ENCODE measurements at places on chromosomes 1 and 21. TPM values are rescaled to one million over a fixed set of nuclear protein-coding genes. Genes with fewer than 3 reads are reported as not detected.

PLA2G4A gene
- polyA plus RNA-seq, result not detected

- no peak for DNase-seq
Measured at GRCh38 chr1:200929530-200930278, 35.0 kb downstream of the INAVA start.

GRCh38 chr1:56397409-56397808, 182.0 kb downstream of the PLPP3 start:
- no peak for DNase-seq

FCER1G gene
- 20.3 TPM for polyA plus RNA-seq

- DNase-seq, result peak; percentile 27
Measured at GRCh38 chr1:148263128-148263905, 111.2 kb upstream of the NBPF11 start.

DNA sequence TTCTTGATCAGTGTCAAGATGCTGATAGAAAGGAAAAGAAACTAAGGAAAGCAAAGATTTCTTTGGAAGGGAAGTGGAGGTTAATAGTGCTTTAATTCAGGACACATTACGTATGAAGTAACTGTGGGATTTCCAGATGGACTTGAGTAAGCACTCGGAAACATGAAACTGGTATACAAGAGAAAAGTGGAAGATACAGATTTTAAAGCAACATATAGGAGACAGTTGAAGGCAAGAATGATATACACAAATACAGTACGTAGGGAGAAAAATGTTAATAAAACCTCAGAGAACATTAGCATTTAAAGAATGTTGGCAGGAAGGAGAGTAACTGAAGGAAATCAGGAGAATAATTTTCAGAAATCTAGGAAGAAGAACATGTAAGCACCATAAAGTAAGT, 730.9 kb upstream of the ADGRL2 start:
- no peak for DNase-seq

DNA sequence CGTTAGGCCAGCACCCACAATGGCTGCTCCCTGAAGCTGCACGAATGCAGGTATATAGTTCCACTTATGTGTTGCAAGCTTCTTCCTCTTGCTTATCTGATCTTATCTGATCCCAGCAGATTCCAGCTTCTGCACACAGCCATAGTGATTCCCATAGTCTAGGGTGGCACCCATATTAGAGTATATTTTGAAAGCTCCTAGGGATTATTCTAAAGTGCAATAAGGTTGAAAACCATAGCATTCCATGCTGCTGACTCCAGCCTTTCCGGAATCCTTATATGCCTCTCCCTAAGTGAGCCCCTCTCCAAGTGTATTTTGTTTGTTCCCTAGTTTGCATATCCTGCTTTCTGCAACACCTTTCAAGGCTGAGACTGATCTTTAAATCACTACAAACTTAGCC, 432.0 kb downstream of the SETD4 start:
- no peak for DNase-seq

SHISA4 gene
- 69.4 TPM for polyA plus RNA-seq

DNA sequence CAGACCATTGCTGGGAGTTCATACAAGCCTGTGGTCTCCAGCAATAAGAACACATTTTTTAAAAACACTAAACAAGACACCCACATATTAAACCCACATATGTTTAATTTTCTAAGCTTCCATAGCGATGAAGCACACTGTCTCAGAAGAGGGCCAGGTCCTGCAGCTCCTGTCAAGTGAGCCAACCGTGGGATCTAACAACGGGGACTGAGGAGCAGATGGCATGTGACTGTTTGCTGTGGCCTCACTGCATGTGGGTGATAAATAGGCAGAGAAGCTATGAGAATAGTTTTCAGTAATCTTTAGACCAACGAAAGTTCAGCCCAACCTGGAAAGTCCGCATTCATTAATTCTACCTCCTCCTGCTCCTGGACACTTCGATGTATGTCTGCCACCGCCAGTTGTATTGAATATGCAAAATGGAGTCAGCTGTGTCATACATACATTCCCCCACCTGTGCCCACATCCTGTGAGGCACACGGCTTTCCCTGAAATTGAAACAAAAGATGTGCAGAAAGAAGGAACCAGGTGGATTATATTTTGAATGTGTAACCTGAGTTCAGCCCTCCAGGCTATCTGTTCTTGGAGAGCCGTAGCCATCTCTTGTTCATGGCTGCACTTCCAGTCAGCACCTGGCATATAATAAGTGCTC, 88.2 kb downstream of the MIS18A start:
- DNase-seq, result no peak

ZFP69B gene
- 3.7 TPM for polyA plus RNA-seq

DNA sequence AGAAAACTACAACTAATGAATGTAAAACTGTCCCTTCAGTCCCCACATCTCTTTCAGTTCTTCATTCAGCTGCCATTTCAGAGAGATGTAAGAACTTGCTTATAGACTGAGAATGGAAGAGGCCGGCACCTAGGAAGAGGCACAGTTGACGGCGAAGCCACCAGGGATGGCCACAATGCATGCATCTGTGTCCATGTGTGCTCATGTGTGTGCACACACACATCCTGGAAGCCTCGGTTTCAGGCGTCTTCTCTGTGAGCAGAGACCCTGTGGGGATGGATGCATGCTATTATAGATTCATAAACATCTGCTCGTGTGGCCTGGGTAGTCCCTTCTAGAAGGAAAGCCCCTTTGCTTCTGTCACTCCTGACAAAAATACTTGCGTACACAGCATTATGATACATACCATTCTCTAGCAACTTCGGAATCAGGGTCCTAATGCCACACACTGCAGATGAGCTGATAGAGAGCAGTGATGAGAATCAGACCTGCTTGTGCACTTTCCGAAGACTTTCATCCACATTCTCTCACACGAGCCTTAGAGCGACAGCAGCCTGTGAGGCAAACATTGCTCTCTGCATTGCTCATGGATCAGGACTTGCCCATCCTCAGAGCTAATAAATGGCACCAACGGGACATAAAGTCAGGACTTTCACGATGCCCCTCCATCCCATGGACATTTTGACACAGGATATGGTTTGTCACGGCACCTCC, 12.4 kb upstream of the GPR61 start:
- DNase-seq, result no peak

DNA sequence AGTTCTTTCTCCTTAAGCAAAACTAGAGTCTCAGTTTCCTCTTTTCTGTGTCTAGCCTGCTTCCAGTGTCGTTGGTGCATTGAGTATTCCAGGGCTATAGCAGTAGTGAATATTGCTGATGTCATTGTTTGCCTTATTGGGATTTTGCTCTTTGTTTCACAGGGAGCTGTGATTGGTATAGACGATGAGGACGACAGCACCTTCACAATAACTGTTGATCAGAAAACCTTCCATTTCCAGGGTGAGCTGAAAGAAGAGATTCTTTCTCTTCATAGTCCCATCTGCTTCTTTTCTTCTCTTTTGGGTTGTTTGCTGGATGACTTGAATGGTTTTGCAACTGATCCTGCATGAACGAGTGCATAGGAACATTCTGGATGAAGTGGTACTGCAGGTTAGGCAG, 52.4 kb downstream of the OSBPL9 start:
- DNase-seq, result no peak

GRCh38 chr1:205832326-205832751, 17.6 kb downstream of the PM20D1 start:
- DNase-seq, result no peak

- no peak for DNase-seq
Measured at GRCh38 chr1:24888061-24888970, 41.8 kb downstream of the RUNX3 start.

DNA sequence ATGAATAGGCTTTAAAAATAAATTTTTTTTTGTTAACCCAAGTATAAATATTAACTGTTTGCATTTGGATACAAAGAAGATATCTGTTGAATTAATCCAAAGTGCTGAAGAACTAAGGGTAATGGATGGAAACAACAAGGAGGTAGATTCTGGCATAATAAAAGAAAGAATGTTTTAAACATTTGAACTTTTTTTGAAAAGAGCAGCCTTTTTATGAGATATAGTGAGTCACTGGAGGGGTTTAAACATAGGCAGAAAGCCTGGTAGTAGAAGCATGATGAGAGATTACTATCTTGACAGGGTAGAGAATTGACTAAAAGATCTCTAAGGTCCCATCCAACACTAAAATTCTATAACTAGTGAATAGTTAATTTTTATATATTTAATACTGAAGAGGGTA, 2.7 kb downstream of the MIER1 start:
- DNase-seq, result no peak

- DNase-seq, result no peak
Measured at GRCh38 chr1:6409053-6409452, 10.7 kb downstream of the HES2 start.

ANKRD65 gene
- polyA plus RNA-seq, result 12.9 TPM

NBPF4 gene
- not detected for polyA plus RNA-seq

DNA sequence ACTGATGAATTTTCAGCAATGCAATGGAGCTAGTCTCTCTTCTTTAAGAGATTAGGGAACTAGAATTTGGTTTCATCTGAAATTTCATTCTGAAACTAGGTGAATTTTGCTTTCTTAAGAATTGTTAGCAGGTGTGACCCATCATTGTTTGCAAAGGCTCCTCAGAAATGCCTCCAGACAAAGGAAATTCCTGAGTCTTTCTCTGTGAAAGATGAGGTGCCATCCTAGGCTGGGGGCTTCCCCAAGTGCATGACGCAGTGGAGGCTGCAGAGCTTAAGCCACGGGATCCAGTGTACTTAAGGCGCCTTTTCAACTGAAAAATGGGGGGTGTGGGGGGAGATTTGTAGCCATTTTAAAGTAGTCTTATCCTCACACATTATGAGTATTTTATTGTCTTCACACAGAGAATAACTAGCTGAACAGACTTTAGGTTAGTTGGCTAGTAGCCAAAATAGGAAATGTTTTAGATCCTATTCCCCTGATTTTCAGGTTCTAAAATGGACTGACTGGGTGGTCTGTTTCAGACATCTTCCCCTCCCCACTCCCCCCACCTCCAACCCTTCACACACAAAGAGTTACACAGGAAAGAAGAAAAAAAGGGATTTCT, 202.0 kb downstream of the NFIA start:
- no peak for DNase-seq

GRCh38 chr1:39789571-39790110, 976 bp upstream of the BMP8B start:
- no peak for DNase-seq

EDARADD gene
- 0.49 TPM for polyA plus RNA-seq

AKIRIN1 gene
- polyA plus RNA-seq, result 59.5 TPM

KRTAP10-2 gene
- polyA plus RNA-seq, result not detected

GPR37L1 gene
- 0.08 TPM for polyA plus RNA-seq

- no peak for DNase-seq
Measured at GRCh38 chr1:232329103-232329813, 300.7 kb downstream of the SIPA1L2 start.

FLG gene
- 0.31 TPM for polyA plus RNA-seq

- DNase-seq, result no peak
Measured at GRCh38 chr1:83794384-83794783, 204.5 kb downstream of the TTLL7 start.

DNA sequence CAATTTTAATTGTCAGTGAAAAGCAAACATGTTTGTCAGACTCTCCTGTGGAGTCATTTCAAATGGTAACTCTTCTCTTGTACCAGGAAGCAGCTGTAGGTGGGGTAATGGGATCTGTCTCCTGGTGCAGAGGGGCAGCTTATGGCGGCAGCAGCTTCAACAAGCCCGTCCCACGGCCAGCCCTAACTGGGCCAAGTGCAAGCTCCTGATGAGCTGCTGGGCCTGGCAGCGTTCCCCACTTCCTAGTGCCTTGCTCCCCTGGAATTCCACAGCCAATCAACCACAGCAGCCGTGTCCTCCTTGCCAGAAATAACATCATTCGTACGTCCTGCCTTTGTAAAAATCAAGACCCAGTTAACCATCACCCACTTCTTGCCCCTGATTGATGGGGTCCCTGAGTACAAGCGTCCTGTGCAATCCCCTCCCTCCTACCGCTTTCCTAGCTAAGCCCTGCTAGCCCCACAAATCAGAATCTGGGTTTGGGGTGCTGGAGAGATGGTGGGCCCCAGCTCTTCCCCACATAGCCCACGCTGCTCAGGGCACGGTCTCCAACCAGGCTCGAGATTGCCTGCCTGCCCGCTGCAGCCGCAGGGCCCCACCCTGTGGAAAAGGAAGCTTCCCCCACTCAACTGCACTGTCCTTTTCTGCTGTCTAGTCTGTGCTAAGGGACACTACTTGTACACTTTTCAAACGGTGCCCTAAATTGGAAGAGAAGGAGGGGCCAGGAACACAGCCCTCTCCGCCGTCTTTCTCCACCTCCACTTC, 61.2 kb downstream of the TOR1AIP2 start:
- DNase-seq, result peak; percentile 61

ZMYM4 gene
- polyA plus RNA-seq, result 27.4 TPM

- no peak for DNase-seq
Measured at GRCh38 chr1:3776231-3776961, 3.8 kb downstream of the SMIM1 start.

ANXA9 gene
- 2.7 TPM for polyA plus RNA-seq

KCNJ9 gene
- not detected for polyA plus RNA-seq

GRCh38 chr1:151568626-151569088, 28.5 kb downstream of the TUFT1 start:
- no peak for DNase-seq

GRCh38 chr1:95246511-95246910, 12.5 kb downstream of the RWDD3 start:
- no peak for DNase-seq

GRCh38 chr1:212606395-212607205, 2.0 kb upstream of the ATF3 start:
- peak; percentile 19 for DNase-seq

SLC45A3 gene
- polyA plus RNA-seq, result 3.4 TPM

TMEM82 gene
- polyA plus RNA-seq, result not detected

- DNase-seq, result no peak
Measured at GRCh38 chr1:221302810-221303209, 423.6 kb downstream of the HLX start.

HMGN2 gene
- polyA plus RNA-seq, result 2,322 TPM

DNA sequence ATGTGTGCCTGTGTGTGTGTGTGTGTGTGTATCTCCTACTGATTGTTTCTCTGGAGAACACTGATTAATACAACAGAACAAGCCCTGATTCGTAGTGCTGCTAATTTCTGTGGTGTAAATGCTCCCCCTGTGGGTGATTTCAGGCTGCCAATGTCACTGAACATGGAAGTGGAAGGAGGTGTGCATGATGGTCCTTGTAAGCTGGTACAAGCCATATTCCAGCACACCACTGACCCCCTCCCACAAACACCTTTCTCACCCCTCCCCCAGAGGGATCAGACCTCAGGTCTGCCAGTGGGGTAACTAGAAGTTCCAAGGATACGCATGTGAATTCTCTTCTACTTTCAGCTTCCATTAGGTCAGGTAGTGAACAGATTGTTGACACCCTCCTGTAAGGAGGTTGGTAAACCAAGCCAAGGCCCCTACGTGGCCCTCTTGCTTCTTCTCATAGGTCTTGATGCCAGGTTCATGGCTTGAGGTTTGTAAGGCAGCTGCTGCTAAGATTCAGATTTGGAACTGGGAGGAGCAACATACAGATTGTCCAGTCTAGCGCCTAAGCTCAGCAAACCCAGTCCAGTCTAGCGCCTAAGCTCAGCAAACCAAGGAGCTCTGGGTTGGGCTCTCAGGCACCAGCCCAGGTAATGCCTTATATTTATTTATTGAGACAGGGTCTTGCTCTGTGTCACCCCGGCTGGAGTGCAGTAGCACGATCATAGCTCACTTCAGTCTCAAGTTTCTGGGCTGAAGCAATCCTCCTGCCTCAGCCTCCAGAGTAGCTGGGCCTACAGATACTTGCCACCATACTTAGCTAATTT, 38.7 kb downstream of the DHCR24 start:
- no peak for DNase-seq

TXNDC12 gene
- polyA plus RNA-seq, result 34.8 TPM

All from muscle of arm (tissue), 14 donors.